CD4-positive, alpha-beta T cell treated with Interleukin-21 for 1 hour (primary cell): ENCODE measurements at places on chromosomes 2 and 18.

GRCh38 chr2:100485396-100485795 lies 15.1 kb downstream of the NMS start:
- no peak for DNase-seq

DNA sequence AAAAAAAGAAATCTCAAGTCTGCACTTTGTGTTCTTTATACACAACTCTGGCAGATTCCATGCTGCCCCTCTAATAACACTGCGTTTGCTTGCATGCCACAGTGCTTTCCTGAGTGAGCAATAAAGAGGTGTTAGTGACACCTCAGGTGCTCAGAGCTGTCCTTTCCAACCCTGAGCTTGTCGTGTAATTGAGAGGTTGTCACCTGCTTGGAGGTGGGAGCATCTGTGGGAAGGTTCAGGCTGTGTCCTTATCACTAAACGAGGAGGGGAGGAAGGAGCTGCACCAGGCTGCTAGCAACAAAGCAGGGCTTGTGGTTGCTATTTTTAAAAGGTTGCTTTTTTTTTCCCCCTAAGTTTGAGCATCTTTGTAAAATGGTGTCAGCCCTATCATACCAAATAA lies 31.9 kb downstream of the APCDD1 start:
- no peak for DNase-seq

DNA sequence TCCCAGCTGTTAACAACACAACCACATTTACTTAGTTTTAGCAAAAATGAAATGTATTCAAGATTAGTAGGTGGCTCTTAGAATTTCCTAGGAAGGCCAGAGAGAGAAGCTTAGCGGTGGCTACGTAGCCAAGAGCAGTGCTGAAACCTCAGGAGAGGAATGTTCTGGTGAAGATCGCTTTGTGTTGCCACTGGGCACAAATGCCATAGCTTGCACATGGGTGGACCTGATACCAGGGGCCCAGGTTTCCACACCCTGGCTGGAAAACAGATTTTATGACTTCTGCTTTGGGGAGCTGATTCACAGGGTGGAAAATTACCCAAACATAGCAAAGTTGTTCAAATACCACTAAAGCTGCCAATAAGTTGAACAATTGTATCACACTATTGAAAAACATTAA lies 43.4 kb downstream of the THUMPD2 start:
- DNase-seq, result no peak

GRCh38 chr2:120510751-120511395 lies 164.9 kb downstream of the INHBB start:
- DNase-seq, result no peak

- DNase-seq, result no peak
Observed at GRCh38 chr18:54775686-54776085, 52.6 kb upstream of the RAB27B start.

GRCh38 chr2:45889620-45890370 lies 238.3 kb downstream of the PRKCE start:
- no peak for DNase-seq

DNA sequence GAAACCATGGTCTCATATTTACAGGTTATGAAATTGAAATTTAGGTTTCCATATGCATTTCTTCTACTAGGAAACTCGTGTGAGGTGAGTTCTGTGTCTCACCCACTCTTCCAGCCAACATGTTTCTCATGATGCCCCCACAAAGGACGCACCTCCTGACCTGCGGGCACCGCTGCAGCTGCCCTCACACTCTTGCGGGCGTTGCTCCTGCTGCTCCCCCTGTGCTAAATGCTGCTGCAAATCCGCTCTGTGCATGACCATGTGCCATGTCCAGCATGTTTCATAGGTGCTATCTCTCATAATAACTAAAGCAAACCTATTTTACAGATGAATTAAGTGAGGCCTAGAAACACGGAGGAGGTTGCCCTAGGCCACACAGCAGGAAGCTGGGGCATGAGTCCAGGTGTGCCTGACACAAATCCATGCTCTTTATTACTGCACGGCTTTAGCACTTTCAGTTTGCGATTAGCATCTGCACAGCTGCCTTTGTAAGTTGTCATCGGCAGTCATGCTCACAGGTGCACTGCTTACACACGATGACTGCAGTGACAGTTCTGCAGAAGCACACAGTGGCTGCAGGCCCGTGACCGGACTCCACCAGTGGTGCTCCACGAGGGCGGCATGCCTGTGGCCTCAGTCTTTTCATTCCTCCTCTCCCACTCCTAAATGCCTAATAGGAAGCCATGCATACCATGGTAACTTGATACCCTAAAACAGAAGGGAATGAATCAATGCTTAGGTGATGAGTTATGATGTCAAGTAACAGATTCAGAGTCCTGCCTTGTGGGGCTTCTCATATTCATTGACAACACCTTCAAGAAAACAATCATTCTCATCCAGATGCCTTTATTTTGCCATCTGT lies 14.9 kb upstream of the GALR1 start:
- DNase-seq, result no peak

DNA sequence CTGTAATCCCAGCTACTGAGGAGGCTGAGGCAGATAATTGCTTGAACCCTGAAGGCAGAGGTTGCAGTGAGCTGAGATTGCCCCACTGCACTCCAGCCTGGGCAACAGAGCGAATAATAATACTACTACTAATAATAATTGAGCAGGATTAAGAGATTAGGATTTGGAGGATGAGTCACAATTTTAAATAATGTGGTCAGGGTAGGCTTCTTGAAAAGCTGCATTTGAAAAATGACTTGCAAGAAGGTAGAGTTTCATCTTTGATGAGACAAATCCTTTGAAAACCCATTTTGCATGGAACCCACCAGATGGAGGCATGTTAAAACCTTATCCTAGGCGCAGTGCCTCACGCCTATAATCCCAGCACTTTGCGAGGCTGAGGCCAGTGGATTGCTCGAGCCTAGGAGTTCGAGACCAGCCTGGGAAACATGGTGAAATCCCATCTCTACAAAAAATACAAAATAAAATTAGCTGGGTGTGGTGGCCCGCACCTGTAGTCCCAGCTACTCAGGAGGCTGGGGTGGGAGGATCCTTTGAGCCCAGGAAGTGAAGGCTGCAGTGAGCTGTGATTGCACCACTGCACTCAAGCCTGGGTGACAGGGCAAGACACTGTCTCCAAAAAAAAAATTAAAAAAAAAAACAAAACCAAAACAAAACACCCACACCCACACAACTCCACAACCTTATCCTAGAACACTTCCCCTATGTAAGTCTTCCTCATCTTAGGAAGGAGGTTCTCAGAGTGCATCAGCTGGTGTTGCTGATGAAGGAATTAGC lies 3.3 kb upstream of the ATP8B1 start:
- DNase-seq, result no peak

GRCh38 chr2:98698896-98699295 lies 32.0 kb downstream of the MGAT4A start:
- no peak for DNase-seq

GRCh38 chr2:240639566-240639965 lies 14.3 kb downstream of the GPR35 start:
- no peak for DNase-seq

GRCh38 chr2:48312126-48312525 lies 217.8 kb upstream of the STON1 start:
- DNase-seq, result no peak

GRCh38 chr2:212912445-212913103 lies 238.8 kb downstream of the IKZF2 start:
- no peak for DNase-seq

DNA sequence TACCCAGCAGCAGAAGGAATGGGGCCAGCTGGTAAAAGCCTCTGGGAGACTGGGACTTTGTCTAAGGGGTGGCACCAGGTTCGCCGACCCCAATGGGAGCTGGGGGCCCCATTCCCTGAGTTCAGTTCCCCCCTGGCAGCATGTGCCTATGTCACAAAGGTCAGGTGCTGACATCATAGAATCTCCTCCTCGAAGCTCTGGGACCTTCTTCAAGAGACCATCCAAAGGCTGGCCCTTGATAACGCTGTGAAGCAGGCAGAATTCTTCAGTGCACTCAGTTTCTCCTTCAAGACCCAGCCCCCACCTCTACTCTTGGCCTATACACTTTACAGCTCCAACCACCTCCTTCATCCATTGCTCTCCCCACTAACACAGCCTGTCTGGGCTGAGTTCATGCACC lies at the start of gene PRR30:
PRR30 (minus strand) TSS at position 101 of the 400 bp plus-strand sequence. CDS start 1,081 bp downstream, outside the sequence.
- no peak for DNase-seq

GRCh38 chr2:48482313-48482712 lies 47.6 kb upstream of the STON1 start:
- no peak for DNase-seq

DNA sequence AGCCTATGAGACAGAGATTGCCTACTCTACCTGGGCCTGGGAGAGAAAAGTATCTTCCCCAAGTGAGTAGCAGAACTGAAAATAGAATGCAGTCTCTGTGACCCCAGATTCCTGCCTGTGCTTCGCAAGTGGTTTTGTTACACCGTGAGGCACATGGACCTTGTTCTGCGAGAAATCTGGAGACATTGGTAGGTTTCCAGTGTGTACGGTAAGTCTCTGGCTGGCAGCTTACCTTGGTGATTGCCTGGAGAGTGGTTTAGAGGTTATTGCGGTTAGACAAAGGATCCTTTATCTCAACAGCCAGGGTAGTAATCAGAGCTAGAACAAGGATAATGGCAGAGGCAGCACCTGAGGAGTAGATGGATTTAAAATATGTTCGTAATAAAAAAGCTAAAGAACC lies 606.0 kb upstream of the GCFC2 start:
- DNase-seq, result no peak

GRCh38 chr2:101026253-101026701 lies 24.2 kb downstream of the RPL31 start:
- no peak for DNase-seq

DNA sequence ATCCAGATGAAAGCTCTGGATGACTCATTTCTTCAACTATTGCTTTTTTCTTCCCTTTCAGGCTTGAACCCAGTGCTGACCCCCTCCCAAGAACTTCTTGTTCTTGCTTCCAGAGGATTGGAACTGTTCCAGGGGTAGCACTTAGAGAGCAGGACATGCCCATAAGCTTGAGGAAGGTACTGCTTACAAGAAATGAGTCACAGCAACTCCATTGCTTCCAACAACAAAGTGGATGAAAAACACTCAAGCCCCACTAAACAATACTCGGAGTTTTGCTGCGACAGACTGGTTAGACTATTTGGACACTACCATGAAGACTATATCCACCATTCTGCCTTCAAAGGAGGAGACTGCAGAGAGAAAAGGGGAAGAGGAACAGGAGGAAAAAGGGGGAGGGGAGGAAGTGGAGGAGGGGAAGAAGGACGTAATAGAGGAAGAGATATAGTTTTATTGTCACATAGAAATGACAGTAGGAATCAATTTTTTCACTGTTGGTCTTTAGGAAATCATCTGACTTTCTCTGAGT lies 1.6 kb upstream of the EPC2 start:
- DNase-seq, result no peak

GRCh38 chr2:176637486-176638166 lies 368.4 kb downstream of the MTX2 start:
- no peak for DNase-seq

DNA sequence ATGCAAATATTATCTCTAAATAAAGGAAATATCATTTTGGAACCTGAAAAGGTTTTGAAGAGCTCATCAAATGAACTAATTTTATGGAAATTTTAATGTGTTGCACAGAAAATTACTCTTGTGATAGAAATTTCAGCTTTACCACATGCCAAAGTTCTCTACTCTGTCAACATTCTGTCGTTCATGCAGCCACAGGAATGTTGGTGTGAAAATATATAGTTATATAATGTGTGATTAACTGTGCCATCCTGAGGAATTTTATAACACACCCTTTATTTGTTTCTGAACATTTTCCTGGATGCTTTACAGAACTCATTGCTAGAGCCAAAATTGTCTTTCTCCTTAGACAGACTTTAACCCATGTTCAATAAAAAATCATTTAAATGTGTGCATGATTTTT lies 202.5 kb upstream of the SLC8A1 start:
- no peak for DNase-seq

- no peak for DNase-seq
Observed at GRCh38 chr2:101538076-101538475, 63.2 kb upstream of the RFX8 start.

- DNase-seq, result no peak
Observed at GRCh38 chr2:125696560-125696959, 959.4 kb upstream of the GYPC start.

DNA sequence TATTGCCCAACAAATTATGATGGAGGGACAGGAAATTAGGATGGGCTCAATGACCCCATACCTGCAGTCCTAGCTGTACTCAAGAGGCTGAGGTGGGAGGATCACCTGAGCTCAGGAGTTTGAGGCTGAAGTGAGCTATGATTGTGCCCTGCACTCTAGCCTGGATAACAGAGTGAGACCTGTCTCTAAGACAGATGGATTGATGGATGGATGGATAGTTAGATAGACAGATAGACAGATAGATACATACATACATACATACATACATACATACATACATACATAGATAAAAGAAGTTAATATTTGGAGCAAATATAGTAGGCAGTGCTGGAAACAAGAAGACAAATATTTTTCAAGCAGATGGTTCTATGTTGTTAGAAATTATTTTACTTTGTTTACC lies 78.1 kb upstream of the PROKR1 start:
- DNase-seq, result no peak

DNA sequence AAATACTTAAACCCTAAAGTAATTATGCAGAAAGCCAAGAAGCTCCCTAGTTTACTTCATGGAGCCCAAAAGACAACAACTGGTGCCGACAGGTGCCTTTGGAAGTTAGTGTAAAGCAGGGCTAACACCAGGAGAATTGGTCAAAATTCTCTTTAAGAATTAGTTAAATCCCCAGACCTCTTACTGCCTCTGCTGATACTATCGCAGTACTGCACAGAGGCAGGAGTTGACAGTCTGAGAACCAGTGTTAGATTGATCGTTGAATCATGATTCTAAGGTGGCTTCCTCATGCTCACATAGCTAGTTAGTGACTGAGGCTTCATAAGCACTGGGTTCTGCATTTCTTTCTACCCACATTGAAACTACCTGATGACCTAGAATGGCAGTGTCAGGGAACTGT lies 445.0 kb downstream of the XIRP2 start:
- no peak for DNase-seq

GRCh38 chr2:63301481-63301880 lies 250.9 kb downstream of the OTX1 start:
- DNase-seq, result no peak

- DNase-seq, result no peak
Observed at GRCh38 chr18:9135912-9136314, 668 bp upstream of the ANKRD12 start.

GRCh38 chr18:24762511-24762910 lies 302.1 kb downstream of the HRH4 start:
- no peak for DNase-seq

GRCh38 chr2:31467426-31467825 lies 52.9 kb upstream of the XDH start:
- DNase-seq, result no peak
